Skeletal muscle tissue (tissue), 5 donors: ENCODE measurements at places on chromosomes 3 and 15. TPM values are rescaled to one million over a fixed set of nuclear protein-coding genes. Genes with fewer than 3 reads are reported as not detected.

Gene TF
- 3.1 TPM for total RNA-seq

Gene CTXND1
- 0.52 TPM for total RNA-seq

Gene NRG4
- not detected for total RNA-seq

Gene REC114
- not detected for total RNA-seq
